ENCODE measurements at places on chromosomes 7 and 10.

- no peak for DNase-seq
Observed at GRCh38 chr7:25500393-25500921, 272.2 kb upstream of the NPVF start.

DNA sequence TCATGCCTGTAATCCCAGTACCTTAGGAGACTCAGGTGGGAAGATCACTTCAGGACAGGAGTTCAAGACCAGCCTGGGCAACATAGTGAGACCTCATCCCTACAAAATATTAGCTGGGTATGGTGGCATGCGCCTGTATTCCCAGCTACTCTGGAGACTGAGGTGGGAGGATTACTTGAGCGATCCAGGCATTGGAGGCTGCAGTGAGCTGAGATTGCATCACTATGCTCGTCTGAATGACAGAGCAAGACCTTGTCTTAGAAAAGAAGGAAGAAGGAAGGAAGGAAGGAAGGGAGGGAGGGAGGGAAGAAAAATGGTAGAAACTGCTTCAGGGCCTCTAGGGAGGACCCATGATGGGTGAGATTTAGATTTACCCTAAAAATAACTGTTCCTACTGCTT is 112.3 kb downstream of the SPDYE5 start:
- no peak for DNase-seq

GRCh38 chr10:78028438-78029268 is 662 bp downstream of the POLR3A start:
- peak; percentile 29 for DNase-seq

GRCh38 chr10:11886851-11887250 is 63.7 kb downstream of the PROSER2 start:
- no peak for DNase-seq

DNA sequence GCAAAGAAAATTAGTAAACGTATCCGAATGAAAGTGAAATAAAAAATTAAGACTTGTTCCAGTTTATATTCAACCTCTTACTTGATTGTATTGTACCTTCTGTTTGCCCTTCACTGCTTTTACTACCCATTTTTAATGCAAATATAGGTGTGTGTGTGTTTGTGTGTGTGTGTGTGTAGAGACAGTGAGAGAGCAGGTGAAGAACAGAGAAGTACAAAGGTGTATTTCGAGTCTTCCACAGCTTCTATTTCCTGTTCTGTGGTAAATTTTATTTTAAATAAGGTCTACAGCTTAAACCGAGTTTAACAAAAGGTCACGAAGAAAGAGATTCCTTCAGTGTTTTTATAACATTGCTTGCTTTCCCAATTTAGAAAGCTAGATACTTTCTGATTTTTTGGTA is 12.7 kb upstream of the SVIL start:
- DNase-seq = no peak

DNA sequence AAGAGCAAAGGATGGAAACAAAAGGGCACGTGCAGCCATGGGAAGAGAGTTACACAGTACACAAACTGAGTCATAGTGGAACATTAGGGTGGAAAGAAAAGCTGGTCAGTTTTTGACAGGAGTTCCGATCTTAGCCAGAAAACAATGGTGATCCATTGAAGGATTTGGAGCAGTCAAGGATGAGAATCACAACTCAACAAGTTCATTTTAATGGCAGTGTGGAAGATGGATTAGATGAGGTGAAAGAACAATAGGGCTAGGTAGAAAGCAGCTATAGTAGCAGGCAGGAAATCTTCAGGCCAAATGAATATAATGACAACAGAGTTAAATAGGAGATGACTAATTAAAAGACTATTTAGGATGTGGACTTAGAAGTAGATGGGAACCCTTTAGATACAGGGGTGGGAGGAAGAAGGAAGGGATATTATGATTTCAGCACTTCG is 136.3 kb downstream of the DOCK4 start:
- no peak for DNase-seq

GRCh38 chr7:55019191-55019690 is 424 bp downstream of the EGFR start:
- DNase-seq = no peak

DNA sequence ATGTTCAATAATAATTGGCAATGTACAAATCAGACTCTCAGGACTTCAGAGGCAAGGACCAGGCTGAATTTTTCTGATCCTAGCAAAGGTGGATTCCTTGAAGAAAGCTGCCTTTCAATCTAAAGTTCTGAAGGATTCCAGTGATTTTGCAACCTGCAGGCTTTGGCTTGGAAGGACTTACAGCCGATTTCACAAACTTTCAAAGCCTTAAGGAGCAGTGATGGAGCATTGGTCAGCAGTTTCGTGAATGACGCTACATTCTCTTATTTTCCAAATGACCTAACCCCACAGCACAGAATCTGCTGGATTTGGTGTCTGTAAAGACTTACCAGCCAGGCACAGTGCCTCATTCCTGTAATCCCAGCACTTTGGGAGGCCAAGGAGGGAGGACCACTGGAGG is 167.5 kb downstream of the ARHGAP12 start:
- DNase-seq = no peak

- DNase-seq = no peak
Observed at GRCh38 chr7:96591900-96592676, 117.6 kb downstream of the SEM1 start.

DNA sequence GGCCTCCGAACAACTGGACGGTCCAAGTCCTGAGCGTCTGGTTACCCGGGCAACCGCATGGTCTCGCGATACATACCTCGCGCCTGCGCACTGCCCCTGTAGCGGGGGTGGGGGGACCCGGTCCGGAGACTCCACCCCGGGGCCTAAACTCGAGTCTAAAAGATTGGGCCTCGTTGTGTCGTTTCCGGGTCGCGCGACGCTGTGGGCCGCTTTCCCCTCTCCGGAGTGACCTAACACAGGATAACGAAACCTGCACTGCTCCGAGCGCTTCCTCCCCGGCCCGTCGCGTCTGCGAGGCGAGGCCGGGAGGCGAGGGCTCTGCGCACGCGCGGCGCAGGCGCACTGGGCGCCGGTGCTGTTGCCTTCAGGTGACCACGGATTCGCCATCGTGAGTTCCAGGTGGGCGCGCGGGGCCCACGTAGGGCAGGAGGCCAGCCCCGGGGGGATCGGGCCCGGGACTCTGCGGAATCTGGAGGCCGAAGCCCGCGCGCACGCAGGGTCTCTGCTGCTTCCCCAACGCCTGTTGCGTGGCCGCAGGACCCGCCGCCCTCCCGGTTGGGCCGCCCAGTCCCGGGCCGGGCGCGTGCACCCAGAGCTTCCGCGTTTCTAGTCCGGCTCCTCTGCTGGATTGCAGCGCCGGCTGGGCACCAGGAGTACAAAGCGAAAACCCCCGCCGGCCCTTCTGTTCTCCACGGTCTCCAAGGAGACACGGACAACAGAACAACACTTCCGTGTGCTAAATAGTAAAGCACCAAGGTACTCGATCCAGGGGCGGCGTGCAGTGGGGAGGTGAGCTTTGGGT is at the start of gene RPP38:
Gene RPP38, plus strand, starts transcription at position 345 of the 802 bp plus-strand sequence. CDS start 5,960 bp downstream, outside the sequence.
- peak; percentile 96 for DNase-seq

DNA sequence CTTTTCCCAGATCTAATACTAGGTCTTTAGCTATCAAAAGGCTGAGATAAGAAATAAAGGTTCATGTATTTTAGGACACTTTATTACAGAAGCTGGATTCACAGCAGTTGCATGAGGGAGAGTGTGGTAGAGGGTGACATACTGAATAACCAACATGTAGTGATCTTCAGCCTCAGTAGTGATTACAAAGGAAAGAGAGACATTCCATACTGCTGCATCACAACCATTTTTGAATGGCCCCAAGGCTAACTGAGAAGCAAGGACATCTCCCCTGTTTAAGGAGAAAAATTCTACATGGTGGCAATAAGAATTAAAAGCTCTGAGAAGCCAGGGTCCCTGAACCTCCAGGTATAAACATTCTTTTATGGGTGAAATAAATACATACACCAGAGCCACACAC is 35.3 kb downstream of the COG5 start:
- DNase-seq = no peak

DNA sequence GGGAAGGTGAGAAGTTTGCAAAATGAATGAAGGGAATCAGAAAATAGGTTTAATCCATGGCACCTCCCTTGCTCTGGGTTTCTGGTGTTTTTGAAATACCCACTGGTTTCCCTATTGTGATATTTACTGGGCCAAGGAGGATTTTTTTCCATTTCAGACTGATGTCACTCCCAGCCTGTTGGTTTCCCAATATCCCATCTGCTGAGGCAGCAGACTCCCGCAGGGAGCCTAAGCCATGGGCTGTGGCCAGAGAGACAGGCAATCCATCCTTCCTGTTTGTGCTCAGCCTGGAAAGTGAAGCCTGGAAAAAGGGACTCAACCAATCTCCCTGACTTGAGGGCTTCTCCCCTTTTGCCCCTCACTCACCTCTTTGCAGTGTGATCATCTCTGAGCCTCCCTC is 22.8 kb downstream of the FAM107B start:
- no peak for DNase-seq

DNA sequence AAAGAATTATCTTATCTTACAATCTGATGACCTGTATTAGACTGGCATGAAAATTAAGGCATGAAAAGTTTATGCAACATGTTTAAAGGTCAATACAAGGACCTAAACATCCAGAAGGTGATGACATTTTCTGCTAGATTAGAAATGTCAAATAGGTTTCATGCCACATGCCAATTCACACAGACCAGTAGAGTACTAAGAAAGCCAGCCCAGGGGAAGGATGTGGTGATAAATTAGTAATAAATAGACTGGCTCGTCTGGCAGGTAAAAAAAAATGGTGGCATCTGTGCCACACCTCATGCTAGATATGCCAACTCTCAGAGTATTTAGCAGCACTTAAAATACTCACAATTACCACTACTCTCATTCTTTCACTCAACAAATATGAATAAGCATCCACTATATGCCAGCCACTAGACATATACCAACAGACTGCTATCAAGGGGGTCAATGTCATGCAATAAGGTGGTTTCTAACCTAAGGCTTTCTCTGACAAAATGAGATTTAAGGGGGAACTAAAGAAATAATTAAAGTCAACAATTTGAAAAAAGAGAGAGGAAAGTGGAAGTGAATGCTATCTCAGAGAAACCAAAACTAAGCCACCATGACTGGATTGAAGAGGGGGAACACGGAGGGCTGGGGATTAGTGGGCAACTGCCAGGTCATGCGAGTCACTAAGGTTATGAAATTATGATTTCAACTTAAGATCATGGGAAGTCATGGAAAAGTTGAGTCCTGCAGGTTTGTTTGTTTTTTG is 83.5 kb downstream of the SGMS1 start:
- DNase-seq = peak; percentile 60

- peak; percentile 32 for DNase-seq
Observed at GRCh38 chr7:26365077-26365900, 73.6 kb downstream of the SNX10 start.

DNA sequence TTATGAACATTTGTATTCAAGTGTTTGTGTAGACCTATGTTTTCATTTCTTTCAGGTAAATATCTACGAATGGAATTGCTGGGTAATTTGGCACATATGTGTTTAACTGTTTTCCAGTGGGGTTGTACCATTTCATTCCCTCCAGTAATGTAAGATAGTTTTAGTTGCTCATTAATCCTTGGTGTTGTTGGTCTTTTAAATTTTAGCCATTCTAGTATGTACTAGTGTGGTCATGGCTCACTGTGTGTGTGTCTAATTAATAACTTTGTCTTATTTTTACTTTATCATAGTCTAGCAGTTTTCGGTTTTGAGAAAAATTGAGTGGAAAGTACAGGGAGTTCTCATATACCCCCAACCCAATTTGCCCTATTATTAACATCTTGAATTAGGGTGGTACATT is 278.8 kb downstream of the CAMK1D start:
- DNase-seq = no peak

- no peak for DNase-seq
Observed at GRCh38 chr10:102605712-102606111, 38.6 kb upstream of the TRIM8 start.

GRCh38 chr10:3484306-3485056 is 300.5 kb downstream of the KLF6 start:
- DNase-seq = no peak

GRCh38 chr7:13844954-13845353 is 144.5 kb downstream of the ETV1 start:
- DNase-seq = no peak

- DNase-seq = no peak
Observed at GRCh38 chr7:90311175-90311574, 9.9 kb downstream of the FAM237B start.

DNA sequence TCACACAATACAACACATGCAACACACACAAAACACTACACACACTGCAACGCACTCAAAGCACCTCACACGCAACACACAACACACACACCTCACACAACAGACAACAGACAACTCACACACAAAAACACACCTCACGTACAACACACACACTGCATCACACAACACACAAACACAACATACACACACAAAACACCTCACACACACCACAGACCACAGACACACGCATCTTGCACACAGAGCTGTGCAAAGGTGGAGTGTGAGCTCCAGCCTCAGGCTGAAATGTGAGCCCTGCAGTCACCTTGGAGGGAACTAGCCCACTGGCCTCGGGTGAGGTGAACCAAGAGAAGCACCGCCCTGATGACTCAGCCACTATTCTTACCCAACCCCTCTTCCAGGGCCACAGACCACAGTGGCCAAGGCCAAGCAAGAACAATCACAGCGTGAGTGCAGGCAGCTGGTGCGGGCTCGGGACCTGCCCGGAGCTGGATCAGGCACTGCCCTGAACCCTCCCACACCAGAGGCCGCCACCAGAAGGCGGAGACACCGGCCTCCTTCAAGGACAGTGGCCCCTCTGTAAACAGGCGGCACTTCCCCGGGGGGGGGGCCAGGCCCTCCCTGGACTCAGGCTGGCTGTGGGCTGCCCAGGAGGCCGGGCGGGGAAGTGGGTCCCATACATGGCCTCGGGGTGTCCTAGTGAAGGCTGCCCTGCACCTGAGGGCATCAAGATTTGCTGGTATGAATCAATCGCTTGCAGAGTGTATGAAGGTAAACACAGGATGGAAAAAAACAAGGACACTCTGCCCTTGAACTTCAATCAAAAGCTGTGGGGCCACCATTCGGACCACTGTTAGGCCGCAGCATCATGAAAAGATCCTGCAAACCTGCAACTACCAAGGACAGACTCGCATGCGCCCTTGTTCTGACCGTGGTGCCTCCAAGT is 106.7 kb downstream of the TNS3 start:
- DNase-seq = no peak

- DNase-seq = no peak
Observed at GRCh38 chr10:45495438-45496152, 121.6 kb downstream of the ALOX5 start.

- DNase-seq = no peak
Observed at GRCh38 chr7:32583791-32584190, 88.5 kb downstream of the AVL9 start.

GRCh38 chr7:28297801-28298459 is 114.4 kb upstream of the CREB5 start:
- no peak for DNase-seq

DNA sequence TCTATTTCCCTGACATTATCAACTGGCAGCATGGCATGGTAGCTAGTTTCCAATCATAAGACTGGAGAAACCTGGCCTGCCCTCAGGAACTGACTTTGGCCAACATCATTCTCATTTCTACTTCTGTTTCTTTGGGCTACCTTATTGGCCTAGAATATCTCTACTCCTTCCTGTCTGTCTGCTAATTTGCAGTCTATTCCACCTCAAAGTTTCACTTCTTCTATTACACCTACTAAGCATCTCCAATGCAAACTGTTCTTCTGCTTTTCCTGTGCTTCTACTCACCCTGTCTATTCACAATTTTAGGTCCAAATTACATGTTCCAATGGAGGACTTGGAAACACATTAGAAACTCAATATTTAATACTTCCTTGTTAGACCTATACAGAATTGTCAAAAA is 65.6 kb downstream of the ZNF503 start:
- no peak for DNase-seq
